ENCODE measurements at places on chromosomes 5 and 9. TPM values are rescaled to one million over a fixed set of nuclear protein-coding genes. Genes with fewer than 3 reads are reported as not detected.

The CER1 gene
- not detected for total RNA-seq

The HK3 gene
- 3.5 TPM for total RNA-seq

The STXBP1 gene
- 36.9 TPM for total RNA-seq

The LHX2 gene
- total RNA-seq: not detected

The GGTA1 gene
- 34.1 TPM for total RNA-seq

Measured in left ventricle myocardium inferior (tissue), 1 donor.